Activated CD4-positive, alpha-beta T cell treated with anti-CD3 and anti-CD28 coated beads, Interleukin-2, Interleukin-4, amounts not matched to agents 100 ng/mL and 50 ng/mL, durations not matched to agents 16 hours and 8 hours (primary cell): ENCODE measurements at places on chromosomes 16 and 17.

DNA sequence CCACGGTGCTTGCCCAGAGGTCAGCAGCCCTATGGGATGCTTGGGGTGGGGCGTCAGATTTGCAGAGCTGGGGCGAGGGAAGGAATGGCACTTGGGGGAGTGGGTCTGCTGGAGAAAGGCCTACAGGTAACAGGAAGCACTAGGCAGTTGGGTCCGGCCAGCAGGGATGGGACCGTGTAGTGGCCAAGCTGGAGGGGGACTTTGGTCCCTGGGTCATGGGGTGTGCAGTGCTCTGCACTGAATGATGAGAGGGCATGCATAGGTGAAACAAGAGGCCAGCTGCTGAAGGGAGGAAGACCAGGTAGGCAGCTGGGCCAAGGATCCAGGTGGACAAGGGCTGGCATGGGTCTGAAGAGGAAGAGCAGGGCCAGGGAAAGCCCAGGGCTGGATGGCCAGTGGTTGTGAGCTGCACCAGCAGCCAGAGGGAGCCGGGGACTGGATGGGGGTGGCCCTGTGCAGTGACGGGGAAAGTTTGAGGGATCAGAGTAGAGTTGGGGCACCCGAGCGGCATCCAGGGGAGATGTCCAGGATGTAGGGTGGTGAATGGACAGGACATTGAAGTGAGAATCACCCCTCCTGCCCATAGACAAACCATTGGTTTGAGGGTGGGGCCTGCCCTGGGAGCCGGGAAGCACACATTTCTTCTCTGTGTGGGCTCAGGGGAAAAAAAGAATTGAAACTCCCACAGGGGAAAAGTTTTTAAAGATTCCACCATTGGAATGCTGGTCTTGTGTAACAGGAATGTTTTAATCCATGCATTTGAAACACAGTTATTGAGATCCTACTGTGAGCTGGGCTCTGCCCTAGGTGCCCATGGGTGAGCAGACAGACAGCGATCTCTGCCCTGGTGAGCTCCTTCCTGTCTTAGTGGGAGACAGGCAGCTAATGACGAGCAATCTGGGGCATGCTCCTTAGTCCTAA is 25.1 kb downstream of the RAI1 start:
- DNase-seq, result no peak

DNA sequence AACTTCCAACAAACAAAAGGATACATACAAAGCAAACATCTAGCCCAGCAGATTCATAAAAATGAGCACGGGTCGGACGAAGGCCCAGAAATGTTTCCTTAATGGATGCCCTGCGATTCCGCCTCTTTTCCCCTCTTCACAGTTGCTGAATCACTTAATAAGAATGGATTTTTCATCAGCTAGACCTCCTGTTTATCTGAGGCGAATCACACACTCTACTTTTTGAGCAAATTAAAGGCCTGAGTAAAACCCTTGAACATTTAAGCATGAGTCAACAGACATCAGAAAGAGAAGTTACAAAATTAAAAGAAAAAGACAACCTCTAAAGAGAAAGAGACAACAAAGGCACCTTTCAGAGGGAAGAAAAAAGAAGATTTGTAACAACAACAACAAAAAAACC is 44.7 kb downstream of the HS3ST3A1 start:
- no peak for DNase-seq

GRCh38 chr16:414395-415169 is 10.9 kb upstream of the RAB11FIP3 start:
- DNase-seq, result no peak

- peak; percentile 80 for DNase-seq
Measured at GRCh38 chr17:35892091-35893035, 12.2 kb upstream of the CCL5 start.

- DNase-seq, result no peak
Measured at GRCh38 chr17:55149485-55149884, 115.3 kb upstream of the HLF start.
